ENCODE measurements at places on chromosomes 11 and 22.

DNA sequence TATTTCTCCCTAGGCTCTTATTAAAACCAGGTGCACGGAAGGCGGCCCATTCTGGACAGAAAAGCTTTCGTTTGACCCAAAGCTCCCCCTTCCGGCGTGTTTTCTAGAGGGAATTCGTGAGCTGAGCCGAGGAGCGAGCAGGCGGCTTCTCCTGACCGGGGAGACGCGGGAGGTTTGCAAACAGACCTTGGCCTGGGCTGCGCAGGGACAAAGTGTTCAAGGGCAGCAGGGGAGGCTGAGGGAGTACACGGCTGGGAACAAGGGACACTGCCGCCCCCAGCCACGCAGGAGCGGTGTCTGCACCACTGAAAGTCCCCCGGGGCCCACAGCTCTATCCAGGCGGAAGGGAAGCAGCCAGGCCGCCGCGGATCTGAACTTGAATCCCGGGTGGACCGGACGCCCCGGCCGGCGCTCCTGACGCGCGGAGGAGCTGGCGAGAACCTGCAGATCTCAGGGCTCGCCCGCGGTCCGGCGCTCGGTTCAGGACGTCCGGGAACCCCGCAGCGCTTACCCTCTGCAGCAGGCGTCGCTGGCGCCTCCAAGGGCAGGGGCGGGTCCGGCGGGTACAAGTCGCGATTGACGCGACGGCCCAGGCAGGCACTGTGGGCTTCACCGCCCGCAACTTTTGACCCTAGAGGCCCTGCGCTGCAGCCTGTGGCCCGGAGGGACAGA, 101.9 kb downstream of the WT1 start:
- DNase-seq = no peak

DNA sequence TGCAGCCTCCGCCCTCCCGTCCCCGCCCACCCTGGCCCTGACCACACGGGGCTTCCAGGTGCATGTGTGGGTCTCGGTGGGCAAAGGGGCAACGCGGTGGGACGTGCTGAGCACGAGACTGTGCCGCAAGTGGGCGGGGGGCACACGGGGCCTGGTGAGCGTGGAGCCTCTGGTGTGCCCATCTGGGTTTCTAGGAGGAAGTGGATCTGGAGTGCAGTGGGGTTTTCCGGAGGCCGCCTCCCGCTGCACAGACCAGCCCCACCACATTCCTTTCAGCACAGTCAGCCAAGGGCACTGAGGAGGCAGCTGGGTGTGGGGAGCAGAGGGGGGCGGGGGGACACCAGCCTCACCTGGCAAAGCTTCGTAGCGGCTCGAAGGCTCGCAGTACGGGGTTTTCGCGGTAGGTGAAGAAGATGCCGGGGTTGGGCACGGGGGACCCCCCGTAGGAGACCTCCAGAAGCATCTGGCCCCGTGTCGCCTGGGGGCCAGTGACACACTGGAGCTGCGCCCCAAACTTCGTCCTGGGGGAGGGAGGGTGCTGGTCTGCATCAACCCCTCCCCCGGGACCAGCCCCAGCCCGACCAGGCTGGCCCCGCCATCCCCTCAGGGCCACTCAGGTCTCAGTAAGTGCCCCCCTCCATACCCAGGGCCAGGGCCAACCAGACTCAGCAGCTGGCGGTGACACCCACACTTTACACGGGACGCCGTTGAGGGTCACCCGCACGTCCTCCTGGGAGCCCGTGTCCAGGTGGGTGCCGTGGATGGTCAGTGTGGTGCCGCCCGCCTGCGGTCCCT, 12.4 kb upstream of the MAPK11 start:
- DNase-seq = no peak

GRCh38 chr22:48807155-48807554, 1020.5 kb downstream of the BRD1 start:
- peak; percentile 13 for DNase-seq

DNA sequence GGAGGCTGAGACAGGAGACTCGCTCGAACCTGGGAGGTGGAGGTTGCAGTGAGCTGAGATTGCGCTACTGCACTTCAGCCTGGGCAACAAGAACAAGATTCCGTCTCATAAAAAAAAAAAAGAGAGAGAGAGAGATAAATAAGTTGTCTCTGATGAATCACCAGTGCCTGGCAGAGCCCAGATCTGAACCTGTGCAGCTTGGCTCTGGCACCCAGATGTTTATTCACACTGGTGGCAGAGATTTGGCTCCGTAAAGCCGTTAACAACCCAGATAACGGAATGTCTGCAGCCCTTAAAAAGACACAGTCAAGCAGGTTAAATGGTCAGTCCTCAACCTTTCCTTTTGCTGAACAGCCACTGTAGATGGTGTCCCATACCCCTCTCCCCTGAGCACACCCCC, 33.5 kb upstream of the RTL6 start:
- DNase-seq = no peak

- no peak for DNase-seq
These were observed 11.7 kb downstream of the SHISAL1 start for GRCh38 chr22:44301039-44301438.

DNA sequence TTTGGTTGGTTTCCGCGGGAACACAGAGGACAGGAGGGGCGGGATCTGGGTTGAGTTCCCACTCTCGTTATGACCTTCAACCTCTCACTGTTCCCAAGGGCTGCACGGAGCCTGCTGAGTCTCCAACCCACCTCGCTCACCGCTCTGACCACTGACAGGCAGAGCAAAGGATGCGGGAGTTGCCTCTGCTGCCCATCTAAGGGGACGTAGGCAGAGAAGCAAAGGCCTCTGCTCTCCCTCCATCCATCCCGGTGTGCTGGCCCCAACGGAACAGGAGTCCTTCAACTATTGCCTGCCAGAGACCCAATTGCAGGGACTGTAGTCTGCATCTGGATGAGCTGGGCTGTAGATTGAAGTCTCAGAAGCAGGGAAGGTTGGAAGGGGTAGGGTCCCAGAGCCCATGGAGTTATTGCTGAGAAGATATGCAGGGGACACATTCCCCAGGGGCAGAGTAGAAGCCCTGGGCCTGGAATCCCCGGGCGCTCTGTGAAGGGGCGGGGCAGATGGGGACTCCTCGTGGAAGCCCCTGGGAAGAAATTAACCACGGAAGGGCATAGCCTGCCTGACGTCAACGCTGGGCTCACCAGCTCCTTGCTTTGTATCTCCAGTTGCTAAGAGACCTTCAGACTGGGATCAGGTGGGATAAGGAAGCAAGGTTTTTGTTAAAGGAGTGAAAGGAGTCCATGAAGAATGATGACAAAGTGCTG, 12.7 kb upstream of the FXYD2 start:
- no peak for DNase-seq

DNA sequence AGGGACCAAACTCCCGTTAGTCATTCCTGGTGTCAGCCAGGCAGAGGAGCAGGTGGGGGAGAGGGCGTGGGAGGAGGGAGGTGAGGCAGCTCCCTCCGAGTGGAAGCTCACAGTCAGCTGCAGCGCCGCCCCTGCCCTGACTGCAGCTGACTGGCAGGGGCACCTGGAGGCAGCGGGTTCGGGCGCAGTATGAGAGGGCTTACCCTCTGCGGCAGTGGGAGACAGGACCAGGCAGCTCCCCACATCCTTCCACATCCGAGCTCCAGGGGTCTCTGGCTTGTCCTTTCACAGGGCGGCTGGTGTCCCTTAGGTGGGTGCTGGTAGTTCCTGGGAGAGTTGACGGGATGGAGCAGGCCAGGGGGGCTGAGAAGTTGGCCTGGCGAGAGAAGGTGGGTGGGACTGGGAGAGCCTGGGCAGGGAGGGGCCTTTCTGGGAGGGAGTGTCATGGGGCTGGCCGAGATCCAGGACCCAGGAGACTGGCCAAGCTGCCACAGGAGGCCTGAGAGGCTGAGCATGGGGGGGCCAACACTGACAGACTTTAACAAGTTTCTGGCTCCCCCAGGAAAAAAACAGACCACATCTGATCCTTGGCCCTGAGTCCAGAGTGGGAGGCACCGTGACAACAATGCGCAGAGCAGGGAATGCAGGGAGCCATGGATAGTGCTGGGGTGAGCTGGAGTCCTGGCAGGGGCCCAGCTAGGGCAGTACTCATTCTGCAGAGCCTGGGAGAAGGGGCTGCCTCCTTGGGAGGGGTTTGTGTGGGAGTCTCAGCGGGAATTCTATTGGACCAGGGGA, 4.9 kb downstream of the ADORA2A start:
- DNase-seq = peak; percentile 67

GRCh38 chr11:78818201-78818600, 243.5 kb upstream of the NARS2 start:
- DNase-seq = no peak

DNA sequence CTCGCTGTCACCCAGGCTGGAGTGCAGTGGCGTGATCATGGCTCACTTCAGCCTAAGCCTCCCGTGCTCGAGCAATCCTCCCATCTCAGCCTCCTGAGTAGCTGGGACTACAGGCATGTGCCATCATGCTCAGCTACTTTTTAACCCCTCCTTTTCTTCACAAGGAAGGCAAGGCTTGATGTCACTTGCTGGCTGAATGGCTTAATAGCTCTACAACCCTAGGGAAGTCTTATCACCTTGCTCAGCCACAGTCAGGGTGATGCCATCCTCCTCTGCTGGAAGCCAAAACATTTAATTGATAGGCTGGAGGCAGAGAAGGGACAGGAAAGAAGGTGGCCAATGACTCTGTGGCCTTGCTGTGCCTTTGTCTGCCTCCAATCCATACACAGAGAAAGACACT, 131.9 kb downstream of the MED15 start:
- no peak for DNase-seq

GRCh38 chr11:117072517-117073461, 25.4 kb downstream of the SIK3 start:
- DNase-seq = no peak

DNA sequence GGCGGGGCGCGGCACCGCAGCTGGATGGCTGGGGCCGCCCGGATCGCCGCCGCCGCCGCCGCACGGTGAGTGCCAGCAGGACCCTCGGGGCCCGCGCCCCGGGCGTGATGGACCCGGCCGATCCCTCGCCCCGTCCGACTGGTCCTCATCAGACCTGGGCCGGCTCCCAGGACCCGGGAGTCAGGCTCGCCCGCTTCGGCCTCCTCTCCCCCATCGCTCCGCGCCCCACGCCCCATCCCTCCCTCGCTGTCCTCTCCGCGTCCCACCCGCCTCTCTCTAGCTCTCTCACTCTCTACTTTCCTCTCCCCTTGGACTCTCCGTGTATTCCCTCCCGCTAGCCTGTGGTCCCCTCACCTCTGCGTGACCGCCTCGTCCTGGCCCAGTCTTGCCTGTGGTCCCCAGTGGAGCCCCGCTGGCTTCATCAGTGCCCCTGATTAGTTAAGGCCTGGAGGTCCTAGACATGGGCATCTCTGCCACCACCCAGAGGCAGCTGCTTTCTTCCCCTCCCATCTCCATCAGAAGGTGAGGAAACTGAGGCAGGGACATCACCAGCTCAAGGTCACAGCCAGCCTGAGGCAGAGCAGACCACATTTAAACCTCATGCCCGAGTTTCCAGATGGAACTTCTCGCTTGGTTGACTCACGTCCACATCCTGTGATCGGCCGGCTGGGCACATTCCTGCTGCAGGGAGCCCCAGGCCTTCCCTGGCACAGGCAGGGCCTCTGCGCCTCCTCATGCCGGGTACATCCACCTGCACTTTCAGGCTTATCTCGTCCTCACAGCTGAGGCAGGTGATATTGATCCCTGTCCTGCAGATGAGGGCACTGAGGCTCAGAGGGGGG, 429 bp downstream of the SLC39A13 start:
- no peak for DNase-seq

DNA sequence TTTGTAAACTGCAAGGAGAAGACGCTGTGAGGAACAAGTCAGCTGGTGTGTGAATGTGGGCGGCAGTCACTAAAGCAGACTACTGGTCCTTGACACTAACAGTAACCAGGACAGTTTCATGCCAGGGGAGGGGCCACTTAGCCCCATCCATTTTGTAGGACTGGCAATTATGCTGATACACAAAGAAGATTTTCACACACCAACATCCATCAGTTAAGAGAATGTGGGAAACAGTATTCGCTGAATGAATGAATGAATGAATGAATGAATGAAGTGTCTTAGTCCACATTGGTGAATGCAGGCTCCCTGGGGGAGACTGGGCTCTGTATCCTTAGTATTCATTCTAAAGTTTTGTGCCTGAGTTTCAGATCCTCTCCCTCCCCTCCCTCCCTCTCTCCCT, 590.4 kb downstream of the BRD1 start:
- DNase-seq = no peak

DNA sequence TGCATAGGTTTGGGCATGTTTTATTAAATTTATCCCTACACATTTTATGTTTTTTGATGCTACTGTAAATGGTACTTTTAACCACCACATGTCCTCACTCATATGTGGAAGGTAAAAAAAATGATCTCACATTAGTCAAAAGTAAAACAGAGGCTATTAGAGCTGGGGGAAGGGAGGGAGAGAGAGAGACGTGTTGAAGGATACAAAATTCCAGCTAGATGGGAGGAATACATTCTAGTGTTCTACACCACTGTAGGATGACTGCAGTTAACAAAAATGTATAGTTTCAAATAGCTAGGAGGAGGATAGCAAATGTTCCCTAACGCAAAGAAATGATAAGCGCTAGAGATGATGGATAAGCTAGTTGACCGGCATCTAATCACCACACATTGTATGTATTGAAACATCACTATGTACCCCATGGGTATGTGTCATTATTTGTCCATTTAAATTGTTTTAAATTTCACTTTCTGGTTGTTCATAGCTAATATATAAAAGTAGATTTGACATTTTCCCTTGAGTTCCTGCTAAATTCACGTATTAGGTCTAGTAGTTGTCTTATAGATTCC, 9.9 kb upstream of the GNB1L start:
- no peak for DNase-seq

GRCh38 chr11:85705800-85706199, 19.8 kb upstream of the CCDC89 start:
- DNase-seq = no peak

DNA sequence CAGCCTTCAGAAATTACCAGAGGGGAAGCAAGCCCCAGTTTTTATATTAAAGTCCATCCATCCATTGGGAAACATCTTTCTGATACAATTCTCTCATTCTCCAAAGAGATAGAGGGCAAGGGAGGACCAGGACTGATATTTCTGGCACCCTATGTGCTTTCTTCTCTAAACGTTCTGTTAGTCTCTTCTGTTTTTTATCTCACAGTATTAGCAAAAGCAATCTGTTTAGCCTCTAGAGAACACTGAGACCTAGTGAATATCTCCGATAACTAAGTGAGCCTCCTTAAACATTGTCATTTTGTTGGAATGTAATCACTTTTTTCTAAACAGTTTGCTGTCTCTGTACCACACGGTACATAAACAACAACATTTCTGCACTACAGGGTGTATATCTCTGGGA, 464.6 kb downstream of the JRKL start:
- no peak for DNase-seq

- DNase-seq = peak; percentile 73
These were observed 318.7 kb downstream of the BUD13 start for GRCh38 chr11:116454020-116454645.

GRCh38 chr11:117026593-117027330, 71.5 kb downstream of the SIK3 start:
- DNase-seq = no peak

Measured in NCI-H1092 treated with DMSO at 0.1 percent for 48 hours (cell line).